ENCODE measurements at places on chromosomes 12 and 14.

DNA sequence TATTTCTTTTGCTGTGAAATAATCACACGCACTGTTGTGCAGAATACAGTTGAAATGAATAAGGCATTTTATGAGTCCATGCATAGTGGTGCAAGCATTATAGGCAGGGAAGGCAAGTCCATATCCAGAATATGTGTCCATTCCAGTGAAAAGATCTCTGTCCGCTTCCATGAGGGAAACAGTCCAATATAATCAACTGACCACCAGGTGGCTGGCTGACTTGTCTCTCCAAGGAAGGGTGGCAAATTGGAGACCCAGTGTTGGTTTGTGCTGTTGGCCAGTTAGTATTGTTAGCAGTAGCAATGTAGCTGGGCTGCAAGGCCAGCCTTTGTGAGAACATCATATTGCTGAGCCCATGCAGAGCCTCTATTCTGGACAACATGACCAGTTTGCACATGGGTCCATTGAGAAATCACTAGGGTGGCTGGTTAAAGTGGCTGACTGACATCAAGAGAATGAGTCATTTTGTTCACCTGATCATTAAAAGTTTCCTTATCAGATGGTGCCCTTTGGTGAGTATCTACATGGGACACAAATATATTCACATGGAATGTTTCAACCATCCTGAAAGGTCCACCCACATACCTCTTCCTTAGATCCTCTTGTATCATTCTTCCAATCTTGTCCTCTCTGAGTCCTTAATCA, 17.3 kb upstream of the YAF2 start:
- no peak for DNase-seq

DNA sequence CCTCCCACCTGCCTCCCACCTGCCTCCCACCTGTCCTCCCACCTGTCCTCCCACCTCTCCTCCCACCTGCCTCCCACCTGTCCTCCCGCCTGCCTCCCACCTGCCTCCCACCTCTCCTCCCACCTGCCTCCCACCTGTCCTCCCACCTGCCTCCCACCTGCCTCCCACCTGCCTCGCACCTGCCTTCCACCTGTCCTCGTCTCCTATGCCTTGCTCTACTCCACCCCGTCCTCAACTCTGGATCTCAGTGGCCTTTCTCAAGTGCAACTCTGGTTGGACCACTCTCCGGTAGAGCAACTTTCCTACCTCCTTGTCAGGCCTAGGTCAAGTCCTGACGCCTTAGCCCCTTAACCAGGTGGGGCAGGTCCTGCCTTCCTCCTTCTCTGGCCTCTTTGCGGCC, 29.3 kb upstream of the PEX5 start:
- no peak for DNase-seq

- no peak for DNase-seq
Observed at GRCh38 chr12:119391673-119392072, 57.1 kb downstream of the CCDC60 start.

DNA sequence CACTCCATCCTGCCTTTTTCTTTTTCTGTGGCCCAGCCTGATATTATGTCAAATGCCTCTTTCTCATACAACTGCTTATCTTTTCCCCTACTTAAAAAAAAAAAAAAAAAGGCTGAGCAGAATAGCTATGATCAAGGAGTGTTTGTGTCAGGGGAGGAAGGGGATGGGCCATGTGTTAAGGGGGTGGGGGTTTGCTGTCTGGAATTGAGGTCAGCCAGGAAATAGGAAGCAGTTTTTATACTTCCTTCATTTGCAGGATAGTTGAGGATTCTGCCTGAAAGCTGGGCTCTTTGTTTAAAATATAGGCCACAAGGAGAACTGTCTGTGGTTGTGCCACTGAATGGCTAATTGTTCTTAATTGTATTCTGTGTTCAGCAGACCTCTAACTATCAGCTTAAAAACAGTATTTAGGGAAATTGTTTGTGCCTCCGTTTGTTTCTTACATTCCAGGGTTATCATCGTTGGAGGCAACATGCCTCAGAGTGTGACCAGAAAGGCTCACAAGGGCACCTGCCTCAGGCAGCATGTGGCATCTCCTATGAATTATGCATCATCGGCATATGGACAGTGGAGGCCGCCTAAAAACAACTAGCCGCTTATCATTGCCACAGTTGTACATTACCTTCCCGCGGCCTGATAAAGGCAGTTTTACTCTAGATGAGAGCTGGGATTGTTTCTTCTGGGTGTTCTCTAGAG, 96.0 kb downstream of the SRGAP1 start:
- no peak for DNase-seq

DNA sequence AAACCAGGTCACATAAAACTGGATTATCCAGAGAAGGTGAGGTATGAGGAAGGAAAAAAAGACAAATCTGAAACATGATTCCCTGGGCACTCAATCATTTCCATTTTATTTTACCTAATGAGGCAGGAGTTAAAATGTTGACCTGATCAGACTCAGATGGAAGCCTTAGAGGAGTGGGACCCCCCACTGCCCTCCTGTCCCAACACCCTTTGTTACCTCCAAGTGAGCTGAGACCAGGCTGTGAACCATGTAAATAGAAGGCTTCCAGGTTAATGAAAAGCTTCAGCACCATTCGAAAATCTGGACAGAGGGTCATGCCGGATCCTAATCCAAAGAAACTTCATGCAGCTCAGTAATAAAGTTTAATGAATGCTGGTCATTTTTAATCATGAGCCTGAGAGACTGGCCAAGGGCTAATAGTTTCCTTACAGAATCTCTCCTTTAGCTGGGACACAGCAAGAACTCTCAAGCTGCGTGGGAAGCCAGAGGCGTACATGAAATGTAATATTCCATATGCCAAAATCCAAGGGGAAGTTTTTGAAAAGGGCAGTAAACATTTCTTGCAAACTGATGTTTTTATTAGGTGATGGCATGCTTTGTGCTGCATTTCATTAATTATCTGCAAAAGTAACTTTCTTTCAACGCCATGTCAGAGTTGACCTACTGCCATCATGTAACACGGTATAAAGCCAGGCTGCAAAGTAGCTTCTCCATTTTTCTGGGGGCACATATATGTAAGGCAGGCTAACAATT, 183.0 kb downstream of the PAX9 start:
- DNase-seq, result no peak

- no peak for DNase-seq
Observed at GRCh38 chr12:2933586-2933985, 25.6 kb upstream of the TEAD4 start.

- no peak for DNase-seq
Observed at GRCh38 chr12:70971001-70971794, 50.7 kb upstream of the PTPRR start.

DNA sequence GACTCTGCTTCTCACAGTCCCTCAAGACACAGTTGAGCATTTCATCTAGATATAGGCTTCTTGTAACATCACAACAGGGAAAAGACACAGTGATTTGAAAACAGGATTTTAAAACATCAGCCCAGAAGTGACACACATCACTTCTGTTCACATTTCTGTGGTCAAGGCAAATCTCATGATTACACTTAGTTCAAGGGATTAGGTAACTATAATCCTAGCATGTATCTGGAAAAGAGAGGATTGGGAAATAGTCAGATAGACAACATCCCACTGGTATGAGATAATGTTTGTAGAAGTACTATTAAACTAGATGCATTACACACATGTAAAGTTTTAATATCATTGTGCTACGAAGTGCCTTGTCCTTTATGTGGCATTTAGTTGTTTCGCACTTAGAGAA, 252.6 kb upstream of the PRKD1 start:
- DNase-seq, result no peak

- no peak for DNase-seq
Observed at GRCh38 chr12:12147111-12147510, 76.4 kb downstream of the BCL2L14 start.
